Effector memory CD8-positive, alpha-beta T cell (primary cell): ENCODE measurements at places on chromosomes 6 and 20.

- peak; percentile 72 for DNase-seq
These were observed 11.3 kb downstream of the SERPINB9 start for GRCh38 chr6:2891768-2892170.

DNA sequence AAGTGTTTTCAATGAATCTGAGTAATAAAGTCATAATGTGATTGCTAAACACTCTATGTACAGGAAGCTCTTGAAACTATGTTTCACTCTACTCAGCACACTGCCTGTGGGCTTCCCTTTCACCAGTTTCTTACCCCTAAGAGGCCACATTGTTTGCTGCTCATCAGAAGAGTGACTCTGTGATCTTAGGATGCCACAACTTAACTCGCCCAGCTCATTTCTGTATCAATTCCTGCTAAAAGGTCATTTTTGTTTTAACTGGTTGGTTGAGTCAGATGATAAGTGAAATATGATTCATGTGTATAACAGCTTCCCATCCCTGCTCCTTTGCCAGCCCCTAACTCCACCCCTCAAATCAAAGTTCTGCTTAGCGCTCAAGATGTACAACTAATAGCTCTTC, 9.8 kb upstream of the NDUFAF4 start:
- no peak for DNase-seq

- no peak for DNase-seq
These were observed 374.5 kb downstream of the TAF4 start for GRCh38 chr20:61690993-61691838.

GRCh38 chr6:167474725-167475124, 149.8 kb downstream of the TTLL2 start:
- no peak for DNase-seq
